ENCODE measurements at places on chromosomes 16 and 17.
A peak's percentile ranks its signal among the peaks of the same experiment; 100 is the strongest.

DNA sequence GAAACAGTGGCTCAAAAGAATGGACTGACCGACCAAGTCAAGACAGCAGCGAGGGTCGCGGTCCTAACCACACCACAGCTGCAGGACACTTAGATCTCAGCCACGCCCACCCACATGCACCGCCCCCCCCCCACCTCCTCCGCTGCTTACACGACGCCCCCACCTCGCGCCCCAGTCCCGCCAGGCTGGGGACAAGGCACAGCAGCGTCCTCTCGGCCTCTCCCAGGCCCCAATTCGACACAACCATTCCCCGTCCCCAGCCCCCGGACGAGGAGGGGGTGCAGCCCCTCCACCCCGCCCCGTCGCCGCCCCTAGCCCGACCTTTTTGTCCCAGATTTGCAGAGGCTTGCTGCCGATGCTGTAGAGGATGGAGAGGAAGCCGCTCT is 477 bp downstream of the CFAP20 start:
- peak; percentile 18 for DNase-seq

DNA sequence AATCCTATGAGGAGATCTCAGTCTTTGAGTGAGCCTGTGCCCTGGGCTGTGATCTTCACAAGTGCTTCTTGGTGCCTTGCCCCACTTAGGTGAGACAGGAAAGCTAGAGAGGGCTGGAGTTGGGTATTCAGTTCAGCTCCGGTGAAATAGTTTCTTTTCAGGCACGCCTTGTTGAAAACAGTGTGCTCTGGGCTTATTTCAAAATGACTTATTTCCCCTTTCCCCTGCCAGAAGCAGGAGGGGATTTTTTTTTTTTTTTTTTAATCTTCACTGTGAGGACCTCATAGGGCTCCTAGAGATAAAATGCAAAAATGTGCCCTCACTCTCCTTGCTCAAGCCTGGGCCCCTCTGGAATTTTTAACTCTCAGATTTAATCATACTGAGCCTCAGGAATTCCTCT is 27.2 kb downstream of the MOSMO start:
- DNase-seq, result no peak

GRCh38 chr16:89581045-89581695 is 5.6 kb downstream of the CPNE7 start:
- no peak for DNase-seq

DNA sequence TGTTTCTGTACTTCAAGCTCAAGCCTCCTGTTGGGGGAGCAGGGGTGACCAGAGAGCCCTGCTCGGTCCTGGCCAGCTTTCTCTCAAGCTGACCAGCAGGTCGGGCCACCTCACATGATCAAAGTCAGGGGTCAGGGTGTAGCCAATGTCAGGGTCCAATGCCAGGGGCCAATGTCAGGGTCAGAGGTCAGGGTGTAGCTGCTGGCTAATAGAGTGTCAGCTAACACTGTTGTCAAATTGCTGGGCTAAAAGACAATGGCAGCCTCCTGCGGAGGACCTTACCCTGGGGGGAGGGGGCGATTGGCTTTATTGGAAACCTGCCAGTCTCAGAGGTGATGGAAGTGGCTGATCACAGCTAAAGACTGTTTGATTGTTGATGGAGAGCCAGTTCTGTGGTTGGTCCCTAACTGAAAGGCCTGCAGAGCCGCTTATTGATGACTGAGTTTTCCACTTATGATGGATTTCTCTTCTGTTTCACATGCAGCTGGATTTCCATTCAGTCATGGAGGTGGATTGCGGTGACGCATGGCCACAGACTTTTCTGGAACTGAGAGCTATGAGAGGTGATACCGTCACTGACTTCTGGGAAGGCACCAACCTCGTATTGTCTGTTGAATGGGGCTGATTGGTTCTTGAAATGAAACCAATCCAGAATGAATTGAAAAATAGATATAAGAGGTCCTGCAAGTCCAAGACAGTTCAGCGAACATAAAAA is 97.4 kb upstream of the ZFHX3 start:
- DNase-seq, result no peak

DNA sequence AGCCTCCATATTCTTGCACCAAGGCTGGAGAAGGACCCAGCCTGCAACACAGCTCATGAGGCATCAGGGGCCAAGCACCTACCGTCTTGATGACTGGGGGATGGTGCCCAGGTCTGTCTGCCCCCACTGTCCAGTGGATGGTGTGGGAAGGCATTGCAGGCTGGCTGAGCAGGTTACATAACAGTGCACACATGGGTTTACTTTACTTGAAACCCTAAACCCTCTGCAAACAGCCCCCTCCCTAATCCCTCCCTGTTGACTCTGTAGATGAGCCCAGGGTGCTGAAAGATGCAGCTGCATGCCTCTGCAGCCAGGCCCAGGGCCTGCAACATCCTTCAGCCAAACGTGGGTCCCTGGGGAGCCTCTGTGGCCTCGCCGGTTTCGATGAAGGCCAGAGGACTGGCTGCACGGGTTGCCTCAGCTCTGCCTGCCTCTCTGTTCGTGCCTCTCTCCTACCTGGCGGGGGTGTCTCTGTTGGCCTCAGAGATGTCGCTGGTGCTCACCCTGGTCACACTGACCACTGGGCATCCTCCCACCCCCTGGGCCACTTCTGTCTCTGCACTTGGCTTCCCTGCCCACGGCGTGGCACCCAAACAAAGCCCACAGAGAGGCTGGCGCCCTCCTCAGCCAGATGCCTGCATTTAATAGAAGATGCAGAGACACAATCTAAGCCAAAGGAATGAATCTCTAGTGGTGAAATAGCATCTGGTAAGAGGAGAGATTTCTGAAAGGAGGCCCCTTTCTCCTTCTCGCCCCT is 95.1 kb downstream of the METRNL start:
- DNase-seq, result no peak

Measured in T-helper 9 cell (primary cell).